Head of caudate nucleus (tissue), 42 donors: ENCODE measurements at places on chromosomes 12 and 14.

DNA sequence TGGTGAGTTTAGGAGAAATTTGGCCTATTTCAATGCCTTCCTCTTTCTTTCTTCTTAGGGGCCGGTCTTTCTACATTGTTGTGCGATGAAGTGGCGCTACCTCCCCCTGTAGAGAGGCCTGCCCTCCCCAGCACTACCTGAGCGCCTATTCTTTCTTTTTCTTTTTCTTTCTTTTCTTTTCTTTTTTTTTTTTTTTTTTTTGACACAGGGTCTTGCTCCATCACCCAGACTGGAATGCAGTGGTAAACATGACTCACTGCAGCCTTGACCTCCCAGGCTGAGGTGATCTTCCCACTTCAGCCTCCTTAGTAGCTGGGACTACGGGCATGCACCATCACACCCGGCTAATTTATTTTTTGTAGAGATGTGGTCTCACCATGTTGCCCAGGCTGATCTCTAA is 136.1 kb upstream of the MAX start:
- no peak for DNase-seq

DNA sequence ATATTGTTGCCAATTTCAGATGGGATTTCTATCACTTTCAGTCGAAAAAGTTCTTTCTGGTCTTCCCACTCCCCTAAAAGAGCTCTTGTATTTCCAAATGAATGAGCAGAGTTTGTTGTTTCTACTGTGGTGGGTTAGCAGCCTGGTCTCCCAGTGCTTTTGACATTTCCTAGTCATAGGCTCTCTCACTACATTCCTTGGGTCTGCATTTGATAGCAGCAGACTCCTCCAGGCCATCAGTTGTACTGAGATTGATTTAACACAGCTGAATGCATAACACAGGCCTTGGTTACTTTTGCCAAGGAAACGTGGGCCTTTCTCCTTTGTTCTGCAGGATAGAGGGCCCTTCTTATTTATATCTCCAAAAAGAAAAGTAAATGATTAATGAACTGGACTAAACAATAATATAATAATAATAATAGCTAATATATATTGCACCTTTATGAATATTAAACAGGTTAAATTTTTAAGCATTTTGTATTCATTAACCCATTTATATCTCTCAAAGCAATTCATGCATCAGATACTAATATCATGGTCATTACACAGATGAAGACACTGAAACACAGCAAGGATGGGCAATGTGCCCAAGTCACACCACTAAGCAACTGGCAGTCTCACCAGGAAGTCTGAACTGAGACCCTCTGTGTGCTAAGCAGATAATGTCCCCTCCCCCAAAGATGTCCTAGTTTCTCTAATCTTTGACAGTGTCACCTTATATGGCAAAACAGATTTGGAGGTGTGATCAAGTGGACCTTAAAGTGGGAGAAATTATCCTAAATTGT is 1579.2 kb downstream of the AACS start:
- no peak for DNase-seq

DNA sequence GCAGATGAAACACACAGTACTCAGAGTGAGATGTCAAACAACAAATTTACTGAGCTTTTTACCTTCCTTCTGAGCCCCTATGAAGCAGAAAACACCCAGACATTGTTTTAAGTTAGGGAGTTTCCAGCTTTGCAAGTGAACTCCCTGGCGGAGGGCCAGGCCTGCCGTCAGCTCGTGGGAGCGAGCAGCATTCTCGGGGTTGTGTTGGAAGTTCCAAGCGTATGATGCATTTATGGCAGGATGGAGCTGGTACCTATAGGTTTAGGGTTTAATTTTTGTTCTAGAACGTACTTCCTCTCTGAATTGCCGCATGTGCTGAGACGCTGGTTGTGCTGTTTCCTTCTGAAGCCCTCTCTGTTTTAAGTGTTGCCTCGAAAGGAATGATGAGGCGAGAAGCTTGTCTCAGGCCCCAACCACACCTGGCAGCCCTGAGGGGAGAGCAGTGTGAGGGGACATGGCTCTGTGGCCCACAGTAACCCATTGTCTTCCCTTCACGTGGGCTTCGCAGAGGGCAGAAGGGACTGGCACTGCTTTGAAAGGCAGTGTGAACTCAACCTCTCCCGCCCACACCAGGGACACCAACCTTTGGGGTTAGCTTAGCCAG is 76.6 kb downstream of the SSPN start:
- DNase-seq, result peak; percentile 73

GRCh38 chr14:68246786-68247105 is 427.2 kb downstream of the RAD51B start:
- DNase-seq, result no peak

DNA sequence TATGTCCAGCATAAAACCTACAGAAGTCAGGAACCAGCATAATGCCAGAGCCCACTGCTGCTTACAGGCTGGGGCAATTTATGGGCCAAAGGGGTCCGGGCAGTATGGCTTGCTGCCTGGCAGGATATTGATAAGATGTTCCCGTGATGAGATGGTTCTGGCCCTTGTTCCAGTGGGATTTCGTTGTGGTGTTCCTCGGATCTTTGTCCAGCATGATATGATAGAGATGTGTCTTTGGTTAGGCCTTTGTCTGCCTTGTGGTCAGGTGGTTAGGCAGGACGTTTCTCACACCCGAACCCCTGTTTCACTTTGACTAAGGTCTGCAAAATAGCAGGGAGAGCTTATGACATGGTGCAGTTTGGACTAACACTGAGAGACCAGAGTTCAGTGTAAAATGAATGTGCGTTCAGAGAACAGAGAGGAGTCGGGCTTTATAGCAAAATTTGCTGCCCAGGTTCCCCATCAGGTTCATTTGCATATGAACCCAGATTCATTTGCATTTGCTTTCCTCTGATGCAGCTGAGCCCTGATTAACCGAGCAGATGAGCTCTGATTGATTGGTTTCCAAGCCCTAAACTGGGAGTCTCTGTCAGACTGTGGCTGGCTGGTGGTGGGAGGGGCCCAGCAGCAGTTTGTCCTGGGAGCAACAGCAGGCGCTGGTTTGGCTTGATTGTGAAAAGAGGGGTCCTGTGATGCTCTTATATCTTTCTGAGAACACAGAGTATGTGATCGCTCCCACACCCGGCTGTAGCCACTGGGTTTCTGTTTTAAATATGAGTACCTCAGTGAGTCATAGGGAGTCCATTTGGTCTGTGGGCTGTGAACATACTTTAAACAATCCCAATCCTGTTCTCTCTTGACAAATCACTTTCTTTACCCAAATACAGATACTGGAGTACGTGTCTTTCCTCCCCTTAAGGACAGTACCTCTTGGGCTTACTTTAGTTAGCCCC is 156.3 kb upstream of the PZP start:
- DNase-seq, result no peak

DNA sequence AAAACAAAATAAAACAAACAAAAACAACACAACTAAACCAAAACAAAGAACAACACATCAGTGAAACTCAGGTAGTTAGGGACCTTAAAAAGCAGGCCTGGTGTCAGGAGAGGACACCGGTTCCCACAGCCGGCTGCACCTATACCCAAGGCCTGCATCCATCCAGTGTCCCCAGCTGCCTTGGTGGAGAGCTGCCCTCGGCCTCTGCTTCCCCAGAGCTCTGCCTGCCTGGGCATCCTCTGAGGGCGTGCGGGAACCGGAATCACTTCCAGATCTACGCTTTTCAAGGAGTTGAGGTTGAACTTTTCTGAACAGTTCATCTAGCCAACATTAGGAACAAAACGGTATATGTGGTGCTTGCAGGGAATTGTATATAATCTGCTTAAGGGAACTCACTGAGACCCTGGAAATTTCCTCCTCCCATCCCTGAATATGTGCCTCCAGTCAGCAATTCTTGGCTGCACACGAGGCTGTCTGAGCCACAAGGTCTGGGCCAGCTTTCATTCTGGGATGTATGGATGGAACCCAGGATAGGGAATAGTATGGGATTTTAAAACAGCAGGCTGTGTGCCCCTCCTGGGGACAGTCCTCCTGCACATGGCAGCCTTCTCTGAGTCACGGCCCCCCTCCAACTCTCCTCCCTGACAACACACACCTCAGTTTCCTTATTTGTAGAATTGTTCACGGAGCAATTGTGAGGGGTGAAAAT is 319.0 kb upstream of the RTL1 start:
- DNase-seq, result no peak
